Lower leg skin (tissue), 4 donors: ENCODE measurements at places on chromosomes 13 and 19. TPM values are rescaled to one million over a fixed set of nuclear protein-coding genes. Genes with fewer than 3 reads are reported as not detected.
A peak's percentile ranks its signal among the peaks of the same experiment; 100 is the strongest.

GRCh38 chr13:51912091-51912490, 50.3 kb downstream of the CCDC70 start:
- DNase-seq, result no peak

DNA sequence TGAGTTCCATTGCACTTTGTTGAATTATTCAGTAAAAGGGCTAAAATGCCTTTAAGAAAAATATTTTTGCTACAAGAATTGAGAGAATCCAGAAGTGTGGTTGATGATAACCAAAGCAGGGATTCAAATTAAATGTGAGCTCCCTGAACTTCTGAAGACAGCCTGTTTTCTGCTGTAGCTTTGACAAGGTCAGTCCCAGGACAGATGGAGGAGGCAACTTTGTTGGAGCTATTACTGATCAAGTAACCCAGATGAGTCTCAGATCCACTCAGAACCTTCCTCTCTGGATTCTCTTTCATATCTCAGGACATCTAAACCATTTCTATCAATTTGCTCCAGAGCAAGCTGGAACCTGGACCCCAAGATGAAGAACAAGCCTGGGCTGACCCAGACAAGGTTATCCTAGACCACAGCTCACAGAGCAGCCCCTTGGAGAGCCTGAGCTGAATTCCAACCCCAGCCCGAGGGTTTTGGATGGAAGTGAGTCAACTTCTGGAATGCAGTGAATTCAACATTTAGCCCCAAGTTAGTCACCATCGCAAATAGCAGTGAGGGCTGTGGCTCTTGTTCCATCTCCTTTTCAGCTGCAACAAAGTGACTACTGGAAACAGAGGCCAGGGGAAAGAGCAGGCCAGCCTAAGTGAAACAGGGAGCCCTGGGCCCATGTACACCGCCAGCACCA, 137.8 kb upstream of the TSC22D1 start:
- no peak for DNase-seq

GRCh38 chr13:44104197-44104490, 224.4 kb downstream of the LACC1 start:
- no peak for DNase-seq

- DNase-seq, result no peak
Observed at GRCh38 chr19:5122121-5122400, 153.1 kb downstream of the KDM4B start.

GRCh38 chr13:70339738-70340137, 231.5 kb upstream of the KLHL1 start:
- no peak for DNase-seq

DNA sequence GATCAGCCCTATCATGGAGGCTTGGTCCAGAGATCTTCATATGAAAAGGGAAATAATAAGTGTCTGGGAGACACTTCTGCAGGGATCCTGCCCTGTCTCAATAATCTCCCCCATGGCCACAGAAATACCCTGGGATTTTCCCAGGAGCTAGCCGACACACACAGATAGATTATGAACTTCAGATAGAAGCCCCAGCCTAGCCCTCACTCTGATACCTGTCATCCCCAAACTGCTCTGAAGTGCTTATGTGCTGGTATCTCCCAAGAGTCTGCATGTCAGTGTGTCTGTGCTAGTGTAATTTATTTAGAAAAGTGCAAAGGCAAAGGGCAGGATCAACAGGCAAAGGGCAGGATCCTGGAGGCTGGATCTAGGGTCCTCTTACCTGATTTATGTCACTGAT, 38.7 kb upstream of the ZNF766 start:
- DNase-seq, result no peak

- DNase-seq, result no peak
Observed at GRCh38 chr19:39327363-39328045, 6.8 kb upstream of the LRFN1 start.

DNA sequence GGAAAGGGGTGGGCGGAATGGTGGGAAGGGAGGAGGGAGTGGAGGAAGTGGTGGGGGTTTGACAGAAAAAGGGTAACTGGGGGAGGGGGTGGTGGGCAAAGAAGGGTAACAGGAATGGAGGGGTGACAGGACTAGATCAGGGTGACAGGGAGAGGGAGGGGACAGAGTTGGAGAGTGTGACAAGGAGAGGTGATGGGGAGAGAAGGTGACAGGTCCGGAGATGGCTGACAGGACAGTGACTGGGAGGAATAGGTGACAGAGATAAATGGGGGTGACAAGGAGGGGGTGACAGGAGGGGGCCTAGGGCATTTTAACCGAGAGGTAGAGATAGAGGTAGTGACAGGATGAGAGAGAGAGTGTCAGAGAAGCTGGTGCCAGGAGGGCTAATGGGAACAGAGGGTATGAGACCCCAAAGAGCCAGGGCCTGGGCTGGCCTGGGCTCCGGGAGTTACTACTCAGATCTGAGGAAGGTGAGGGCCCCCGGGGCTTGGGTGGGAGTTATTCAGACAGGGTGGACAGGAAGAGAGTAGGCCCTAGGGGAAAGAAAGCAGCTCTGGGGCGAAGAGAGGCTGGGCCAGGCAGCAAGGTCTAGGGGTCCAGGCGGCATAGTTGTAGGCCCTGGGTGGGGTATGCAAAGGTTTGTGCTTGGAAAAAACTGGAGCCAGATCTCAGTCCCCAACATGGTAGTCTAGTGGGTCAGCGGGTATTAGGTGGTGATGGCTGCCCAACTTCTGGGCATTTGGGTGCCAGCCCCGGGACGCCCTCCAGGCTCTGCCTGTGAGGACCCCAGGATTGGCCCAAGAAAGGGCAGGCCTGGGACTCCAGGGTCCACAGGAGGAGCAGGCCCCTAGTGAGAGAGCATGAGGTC, 660 bp downstream of the CIC start:
- DNase-seq, result no peak

DNA sequence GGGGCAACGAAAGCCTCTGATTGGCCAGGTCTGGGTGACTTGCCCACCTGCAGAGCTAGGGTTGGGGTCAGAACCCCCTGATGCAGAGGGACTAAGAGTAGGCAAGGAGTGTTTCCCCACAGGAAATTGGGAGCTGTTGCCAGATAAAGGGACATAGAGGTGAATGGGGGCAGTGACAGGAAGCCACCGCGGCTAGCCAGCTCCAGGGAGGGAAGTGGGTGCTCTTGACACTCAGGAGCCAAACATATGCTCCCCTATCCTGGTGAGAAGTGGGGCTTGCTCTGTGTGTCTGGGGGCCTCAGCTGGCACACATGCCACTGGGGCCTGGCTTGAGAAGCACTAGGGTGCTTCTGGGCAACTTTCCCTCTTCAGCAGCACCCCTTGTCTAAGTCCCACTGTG, 26.0 kb downstream of the WDR88 start:
- DNase-seq, result no peak

DNA sequence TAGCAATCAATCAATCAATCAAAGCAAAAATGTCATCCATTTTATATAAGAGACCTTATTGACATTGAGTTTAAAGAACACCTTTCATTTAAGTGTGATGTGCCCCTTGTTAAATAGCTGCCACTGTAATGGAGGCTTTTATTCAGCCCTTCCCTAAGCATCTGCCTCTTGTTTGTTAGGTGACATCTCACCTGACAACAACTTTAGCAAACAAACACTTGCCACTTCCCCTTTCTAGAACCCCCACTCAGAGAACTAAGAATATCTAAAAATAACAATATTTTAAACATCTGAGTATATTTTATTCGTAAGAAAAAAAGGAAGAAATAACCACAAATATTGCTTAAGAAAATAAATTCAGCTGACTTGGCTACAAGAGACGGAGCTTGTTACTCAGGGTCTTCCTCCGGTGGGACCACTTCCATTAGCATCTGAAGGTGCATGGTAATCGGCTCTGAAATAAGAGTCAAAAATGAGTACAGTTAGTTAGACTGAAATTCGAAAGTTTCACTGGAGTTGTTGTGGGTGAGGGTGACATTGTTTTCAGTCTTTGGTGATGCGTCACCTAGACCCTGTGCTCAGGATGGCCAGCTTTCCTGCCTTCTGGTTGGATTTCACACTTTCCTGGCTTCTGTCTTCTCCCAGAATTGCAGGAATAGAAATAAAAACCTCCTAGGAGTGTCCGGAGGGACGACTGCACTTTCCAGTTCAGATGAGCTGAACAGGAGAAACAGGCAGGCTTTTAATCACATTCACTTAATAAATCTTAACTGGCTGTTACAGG, 39.1 kb downstream of the SLC7A9 start:
- peak; percentile 10 for DNase-seq

GRCh38 chr19:51550848-51551672, 19.6 kb upstream of the SIGLEC6 start:
- DNase-seq, result no peak

GRCh38 chr13:110629735-110630134, 14.4 kb downstream of the NAXD start:
- DNase-seq, result no peak

- peak; percentile 17 for DNase-seq
Observed at GRCh38 chr13:44697058-44697457, 120.9 kb upstream of the TSC22D1 start.

GRCh38 chr13:112260108-112261055, 115.8 kb upstream of the SPACA7 start:
- DNase-seq, result peak; percentile 80

DNA sequence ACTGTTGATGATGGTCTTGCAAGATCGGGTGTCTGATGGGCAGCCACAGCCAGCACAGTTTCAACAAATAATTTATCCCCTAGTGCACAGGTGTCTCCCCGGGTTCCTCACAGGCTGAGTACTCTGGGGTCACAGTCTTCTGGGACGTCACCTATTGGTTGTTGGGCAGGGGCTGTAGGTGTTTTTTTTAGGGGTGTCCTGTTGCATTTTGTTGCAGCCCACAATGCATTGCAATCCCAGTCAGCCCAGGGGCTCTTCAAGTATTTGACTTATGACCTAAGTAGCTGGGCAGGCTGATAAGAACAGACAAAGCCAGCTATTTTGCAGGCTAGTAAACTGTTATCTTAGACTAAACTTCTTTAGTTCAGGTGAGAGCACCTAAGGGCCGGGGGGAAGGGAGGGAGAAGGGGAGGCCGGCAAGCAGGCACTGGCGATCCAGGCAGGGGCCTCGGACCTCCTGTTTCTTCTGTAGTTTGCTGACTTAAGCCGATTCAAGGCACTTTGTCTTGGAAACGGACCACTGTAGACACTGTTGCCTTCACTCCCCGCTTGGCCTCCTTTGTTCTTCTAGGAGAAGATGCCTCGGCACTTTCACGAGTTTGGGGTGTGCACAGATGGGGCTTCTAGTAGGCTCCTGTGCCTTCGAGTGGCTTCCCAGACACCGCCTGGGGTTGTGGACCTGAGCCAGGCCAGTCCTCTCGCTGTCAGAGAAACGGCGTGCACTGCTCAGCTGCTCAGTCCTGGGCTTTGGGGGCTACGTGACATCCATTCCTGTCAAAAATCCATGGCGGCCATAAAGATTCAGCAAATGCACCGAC, 33.9 kb upstream of the GRTP1 start:
- DNase-seq, result no peak

GRCh38 chr13:28564030-28564429, 69.1 kb upstream of the FLT1 start:
- no peak for DNase-seq

GRCh38 chr13:32845952-32846950, 170.0 kb upstream of the KL start:
- DNase-seq, result no peak

DNA sequence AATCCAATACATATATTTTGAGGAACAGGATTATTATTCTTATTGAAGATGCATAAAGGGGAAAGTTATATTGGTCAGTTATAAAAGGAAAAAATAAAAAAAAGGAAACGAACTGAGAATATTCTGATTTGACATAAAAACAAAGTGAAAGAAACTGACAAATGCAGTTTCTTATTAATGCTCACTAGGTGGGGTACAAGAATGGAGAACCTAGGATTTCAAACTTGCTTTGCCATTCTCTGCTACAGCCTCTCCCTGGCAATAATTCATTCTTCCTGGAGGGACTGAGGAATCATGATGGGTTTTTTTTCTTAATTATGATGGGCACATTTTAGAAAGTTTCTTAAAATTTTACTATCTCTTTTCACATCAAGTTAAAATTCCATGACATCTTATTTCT, 154.9 kb downstream of the PCDH9 start:
- DNase-seq, result no peak

- no peak for DNase-seq
Observed at GRCh38 chr19:2365201-2365970, 5.3 kb downstream of the TMPRSS9 start.

DNA sequence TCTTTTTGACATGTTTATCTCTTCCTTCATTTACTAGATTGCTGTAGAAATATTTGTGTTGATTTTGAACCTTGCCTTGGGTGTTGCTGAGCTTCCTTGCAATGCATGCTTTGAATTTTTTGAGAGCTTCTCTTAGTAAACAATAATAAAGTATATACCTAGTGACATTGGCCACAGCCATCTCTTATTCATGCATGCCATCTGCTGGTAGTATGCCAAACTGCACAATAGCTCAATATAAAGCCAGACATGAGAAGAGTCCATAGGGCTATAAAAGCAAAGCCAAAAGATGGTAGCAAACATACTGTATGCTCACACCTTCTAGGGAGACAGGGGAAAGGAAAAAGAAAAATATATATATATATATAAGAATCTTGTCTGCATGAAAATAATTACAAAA, 18.9 kb upstream of the ZSCAN5A start:
- no peak for DNase-seq

GRCh38 chr19:40659566-40659965, 30.9 kb downstream of the NUMBL start:
- DNase-seq, result peak; percentile 36

GRCh38 chr19:49786376-49786820, 19.6 kb downstream of the AP2A1 start:
- DNase-seq, result no peak

DNA sequence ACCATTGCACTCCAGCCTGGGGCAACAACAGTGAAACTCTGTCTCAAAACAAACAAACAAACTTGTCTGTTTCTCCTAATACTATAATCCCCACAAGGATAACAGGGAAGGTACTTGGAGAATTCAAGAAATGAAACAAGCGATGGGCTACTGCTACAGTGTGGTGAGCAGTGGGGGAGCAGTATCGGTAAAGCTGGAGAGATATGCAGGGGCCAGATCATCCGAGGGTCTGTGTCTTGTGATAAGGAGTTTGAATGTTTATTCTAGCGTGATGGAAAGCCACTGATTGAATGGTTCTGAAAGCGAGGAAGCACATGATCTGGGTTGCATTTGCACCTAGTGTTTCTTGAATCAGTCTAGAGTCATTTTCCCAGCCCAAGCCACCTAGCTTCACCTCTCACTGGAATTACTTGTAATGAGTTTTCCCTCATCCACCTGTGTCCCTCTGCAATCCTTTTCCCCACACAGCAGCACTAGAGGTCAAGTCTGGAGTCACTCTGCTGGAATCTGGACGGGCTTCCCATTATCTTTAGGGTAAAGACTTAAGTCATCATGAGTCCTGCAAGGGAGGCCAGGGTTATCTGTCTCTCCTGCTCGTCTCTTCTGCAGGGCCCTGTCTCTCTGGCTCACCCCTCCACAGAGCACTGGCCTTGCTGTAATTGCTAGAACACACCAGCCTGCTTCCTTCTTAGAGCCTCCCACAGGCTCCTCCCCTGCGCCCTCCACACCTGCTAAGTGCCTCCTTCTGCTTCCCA, 162.3 kb downstream of the KLF5 start:
- DNase-seq, result no peak

GRCh38 chr13:37109051-37109678, 3.7 kb upstream of the CSNK1A1L start:
- no peak for DNase-seq

The PCP2 gene
- total RNA-seq, result not detected

The SRRM5 gene
- 0.15 TPM for total RNA-seq

The UBL3 gene
- 78.2 TPM for total RNA-seq

The ANGPTL8 gene
- not detected for total RNA-seq

The FFAR1 gene
- not detected for total RNA-seq

The MYPOP gene
- total RNA-seq, result 8.0 TPM

The FFAR2 gene
- 0.55 TPM for total RNA-seq

The SIGLEC8 gene
- total RNA-seq, result 0.27 TPM

The LRRC63 gene
- not detected for total RNA-seq

The CEACAM1 gene
- total RNA-seq, result 1.2 TPM
